ENCODE measurements at places on chromosomes 12 and 14. TPM values are rescaled to one million over a fixed set of nuclear protein-coding genes. Genes with fewer than 3 reads are reported as not detected.

DNA sequence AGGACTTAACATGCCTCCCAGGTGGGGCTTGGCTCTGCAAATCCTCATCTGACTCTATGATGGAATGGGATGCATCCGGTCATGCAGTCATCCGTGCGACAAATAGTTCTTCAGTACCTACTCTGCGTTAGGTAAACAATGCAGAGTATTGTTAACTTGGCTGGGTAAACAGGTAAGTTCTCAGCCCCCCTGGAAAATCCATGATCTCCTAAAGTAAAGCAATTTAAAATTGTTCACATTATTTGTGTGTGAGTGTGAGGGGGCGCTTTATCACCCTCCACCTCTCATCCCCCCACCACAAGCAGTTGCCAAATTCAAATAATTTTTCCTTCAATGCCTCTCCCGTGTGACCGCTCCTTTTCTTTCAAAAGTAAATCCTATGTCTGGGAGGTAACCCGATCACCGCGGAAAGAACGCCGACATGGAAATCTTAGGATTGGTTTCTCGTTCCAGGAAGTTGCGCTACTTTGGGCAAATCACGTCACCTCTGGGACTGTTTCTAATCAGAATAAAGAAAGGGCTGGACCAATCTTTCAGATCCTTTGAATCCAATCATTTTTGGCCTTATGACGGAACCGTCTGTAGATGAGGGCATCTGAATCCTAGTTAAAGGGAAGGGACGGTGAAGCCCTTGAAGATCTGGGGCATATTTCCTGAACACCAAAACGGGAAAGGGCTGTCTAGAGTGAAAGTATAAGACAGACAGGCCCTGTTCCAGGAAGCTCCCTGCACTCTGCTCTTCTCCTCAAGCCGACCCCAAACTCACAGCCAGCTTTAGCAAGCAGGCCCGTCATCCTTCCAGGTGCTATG lies 44.0 kb upstream of the SINHCAF start:
- peak; percentile 75 for DNase-seq

GRCh38 chr14:24605435-24606190 lies 3.9 kb downstream of the GZMH start:
- DNase-seq, result peak; percentile 40

The CEP170B gene
- total RNA-seq, result 24.5 TPM

The TAS2R9 gene
- total RNA-seq, result not detected

The KLHDC1 gene
- 5.0 TPM for total RNA-seq

DNA sequence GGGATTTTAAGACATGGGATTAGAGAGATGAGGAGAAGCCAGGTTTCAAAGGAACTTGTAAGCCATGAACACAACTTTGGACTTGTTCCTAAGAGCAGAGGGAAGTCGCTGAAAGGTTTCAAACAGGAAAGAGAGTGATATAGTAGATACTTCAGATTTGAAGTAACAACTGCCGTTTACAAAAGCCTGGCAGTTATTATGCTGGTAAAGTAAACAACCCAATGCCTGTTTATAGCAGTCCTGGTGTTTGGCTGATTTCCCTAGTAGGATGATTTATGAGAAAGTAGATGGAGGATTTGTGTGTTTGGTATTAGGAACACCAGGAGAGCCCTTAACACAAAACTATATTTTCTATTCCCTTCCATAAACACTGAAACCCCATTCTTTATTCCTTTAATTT lies 285.7 kb downstream of the RMST start:
- no peak for DNase-seq

DNA sequence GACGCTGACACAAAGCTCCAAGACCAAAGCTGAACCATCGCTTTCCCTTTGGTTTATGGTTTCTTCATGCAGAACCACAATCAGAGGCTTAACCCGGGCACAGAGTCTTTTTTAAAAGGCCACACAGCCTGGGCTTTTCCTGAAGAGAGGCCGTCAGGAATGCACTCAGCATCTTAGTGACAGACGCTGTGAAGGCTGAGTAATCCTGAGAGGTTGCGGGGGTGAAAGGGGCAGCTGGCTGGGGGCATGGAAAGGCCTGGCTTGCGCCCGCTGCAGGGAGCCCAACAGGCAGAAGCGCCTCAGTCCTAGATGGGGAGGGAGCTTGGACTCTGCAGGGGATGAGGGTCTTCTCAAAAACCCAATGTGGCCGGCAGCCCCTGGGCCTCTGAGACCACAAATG lies 13.6 kb downstream of the CTDSP2 start:
- DNase-seq, result peak; percentile 71

DNA sequence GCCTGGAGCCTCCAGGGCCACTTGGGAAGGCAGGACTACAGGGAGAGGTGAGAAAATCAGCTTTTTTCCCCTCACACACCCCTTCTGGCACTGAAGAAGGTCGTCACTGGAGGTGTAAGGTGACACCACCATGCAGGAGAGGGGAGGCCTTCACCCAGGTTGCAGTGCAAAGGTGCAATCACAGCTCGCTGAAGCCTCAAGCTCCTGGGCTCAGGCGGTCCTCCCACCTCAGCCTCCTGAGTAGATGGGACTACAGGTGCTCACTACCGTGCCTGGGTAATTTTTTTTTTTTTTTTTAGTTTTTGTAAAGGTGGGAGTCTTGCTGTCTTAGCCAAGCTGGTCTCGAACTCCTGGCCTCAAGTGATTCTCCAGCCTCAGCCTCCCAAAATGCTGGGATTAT lies 93.6 kb downstream of the TNFAIP2 start:
- DNase-seq, result no peak

DNA sequence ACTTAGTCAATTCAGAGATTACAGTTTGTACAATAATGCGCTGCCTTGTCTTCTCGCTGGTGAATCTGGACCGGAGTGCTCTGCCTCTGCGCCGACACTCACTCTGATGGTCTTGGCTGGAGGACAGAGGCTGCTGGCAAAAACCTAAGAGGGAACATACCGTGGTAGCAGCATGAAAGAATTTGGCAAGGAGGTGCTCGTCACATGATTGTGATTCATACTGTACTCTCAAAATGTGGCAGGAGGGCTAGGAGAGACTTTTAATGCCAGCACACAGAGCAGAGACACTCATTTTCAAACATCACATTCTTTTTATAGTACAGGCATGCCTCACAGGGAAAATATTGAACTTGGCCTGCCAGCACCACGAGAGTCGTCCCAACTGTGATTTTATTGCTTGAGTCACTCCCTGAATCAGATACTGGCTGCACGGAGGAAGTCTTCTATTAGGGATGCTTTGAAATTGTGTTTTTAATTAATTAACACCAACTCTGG lies 67.8 kb downstream of the HMGA2 start:
- peak; percentile 98 for DNase-seq

DNA sequence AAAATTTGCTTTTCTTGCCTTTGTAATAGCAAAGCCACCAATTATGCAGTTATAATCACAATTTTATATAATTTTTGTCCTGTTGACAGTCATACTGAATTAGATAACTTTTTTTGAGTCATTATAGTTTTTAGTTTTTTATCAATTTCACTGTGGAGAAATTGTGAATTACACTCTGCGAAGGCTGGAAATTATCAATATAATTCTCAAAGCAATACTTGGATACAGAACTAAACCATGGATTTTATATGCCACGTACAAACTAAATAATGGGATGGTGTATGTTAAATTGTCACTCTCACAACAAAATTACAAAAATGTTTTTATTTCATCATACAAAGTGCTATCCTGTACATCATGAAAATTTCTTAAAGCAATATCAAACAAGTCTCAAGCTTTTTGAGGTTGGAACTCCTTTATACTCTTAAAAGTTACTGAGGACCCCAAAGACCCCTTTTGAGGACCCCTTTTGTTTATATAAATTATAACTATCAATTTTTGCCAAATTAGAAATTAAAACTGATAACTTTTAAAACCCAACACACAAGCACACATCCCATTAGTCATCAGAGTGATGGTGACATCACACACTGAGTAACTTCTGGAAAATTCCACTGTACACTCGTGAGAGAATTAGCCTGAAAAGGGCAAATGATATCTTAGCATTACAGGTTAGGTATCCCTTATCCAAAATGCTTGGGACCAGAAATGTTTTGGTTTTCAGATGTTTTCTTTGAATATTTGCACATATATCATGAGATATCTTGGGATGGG lies 19.8 kb upstream of the AQP2 start:
- peak; percentile 91 for DNase-seq

The SLC6A12 gene
- not detected for total RNA-seq

GRCh38 chr14:54676812-54677708 lies 110.1 kb downstream of the SAMD4A start:
- DNase-seq, result peak; percentile 97

The OR2AP1 gene
- not detected for total RNA-seq

DNA sequence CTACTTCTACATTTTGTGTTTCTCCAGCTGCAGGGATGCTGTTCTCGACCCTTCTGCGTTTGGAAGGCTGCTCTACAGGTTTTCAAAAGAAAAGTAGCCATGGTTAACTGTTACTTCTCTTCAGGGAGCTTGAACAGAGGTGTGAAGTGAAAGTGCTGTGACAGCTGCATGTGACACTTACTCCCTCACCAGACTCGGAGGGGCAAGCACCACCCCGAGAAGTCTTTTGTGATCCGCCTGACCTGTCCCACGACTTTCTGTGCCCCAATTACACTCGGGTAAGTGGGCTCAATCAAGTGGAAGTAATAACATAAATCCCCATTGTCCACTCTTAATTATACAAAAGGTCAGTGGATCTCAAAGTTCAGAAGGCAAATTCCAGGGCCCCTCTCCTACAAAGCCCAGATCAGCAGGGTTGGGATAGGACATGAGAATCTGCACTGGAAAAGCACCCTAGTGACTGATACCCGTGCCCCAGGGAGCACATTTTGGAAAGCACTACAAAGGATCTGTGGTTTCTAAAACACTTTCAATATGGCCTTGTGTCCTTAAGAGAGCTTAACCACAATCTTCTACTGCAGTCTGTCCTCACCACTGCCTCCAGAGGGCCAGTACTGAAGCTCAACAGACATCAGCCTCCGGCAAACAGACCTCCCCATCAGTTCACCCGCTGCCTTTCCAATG lies 11.5 kb downstream of the FICD start:
- DNase-seq, result peak; percentile 61
